ENCODE measurements at places on chromosomes 13 and 19. TPM values are rescaled to one million over a fixed set of nuclear protein-coding genes. Genes with fewer than 3 reads are reported as not detected.

DNA sequence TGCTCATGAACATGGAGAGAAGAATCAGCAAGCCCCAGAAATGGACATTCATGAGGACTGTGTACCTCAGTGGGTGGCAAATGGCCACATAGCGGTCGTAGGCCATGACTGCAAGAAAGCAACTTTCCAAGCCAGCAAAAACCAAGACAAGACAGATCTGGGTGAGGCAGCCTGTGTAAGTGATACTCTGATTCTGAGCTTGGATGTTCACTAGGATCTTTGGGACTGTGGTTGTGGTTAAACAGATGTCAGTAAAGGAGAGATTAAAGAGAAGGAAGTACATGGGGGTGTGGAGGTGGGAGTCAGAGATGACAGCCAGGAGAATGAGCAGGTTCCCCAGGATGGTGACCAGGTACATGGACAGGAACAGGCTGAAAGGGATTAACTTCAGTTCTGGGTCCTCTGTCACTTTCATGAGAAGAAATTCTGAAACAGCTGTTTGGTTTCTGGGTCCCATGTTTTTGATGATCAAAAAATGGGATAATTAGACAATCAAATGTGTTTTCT is at the start of gene OR7G1:
TSS of gene OR7G1 (minus strand) at position 457 of the 507 bp plus-strand sequence. CDS start at position 457, 0 bp downstream.
- DNase-seq, result no peak

- peak; percentile 85 for DNase-seq
Observed at GRCh38 chr13:106381091-106381490, 154.4 kb downstream of the EFNB2 start.

- DNase-seq, result no peak
Observed at GRCh38 chr13:73989244-73989843, 144.9 kb downstream of the KLF12 start.

FXYD3 gene
- not detected for total RNA-seq

GRCh38 chr13:112441779-112442310 is 65.7 kb downstream of the SPACA7 start:
- DNase-seq, result no peak

ATP8A2 gene
- total RNA-seq, result under 0.01 TPM

DNA sequence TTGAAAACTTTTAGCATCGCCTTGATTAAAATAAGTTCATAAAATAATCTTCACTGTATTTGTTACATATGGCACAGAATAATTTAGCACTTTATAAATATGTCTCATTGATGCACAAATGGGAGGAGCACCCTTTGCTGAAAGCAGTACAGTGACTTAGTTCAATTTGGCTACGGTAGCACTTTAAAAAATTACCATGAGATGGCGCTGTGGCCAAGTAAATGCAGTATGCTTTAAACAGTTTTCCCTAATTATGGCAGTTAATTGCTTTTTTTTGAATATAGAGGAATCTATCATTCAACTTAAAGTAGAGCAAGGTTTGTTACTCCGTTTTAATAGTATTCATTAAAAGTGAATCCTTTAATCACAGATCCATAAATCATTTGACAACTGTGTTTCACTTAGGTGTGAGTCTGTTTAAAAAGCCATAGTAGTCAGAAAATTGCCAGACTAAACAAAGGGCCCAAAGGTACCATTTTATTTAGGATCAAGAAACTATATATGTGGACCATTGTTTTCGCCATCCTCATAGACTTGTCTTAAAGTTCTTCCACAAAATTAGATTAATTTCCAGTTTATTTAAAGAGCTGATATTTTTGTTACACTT is 34.7 kb upstream of the ESD start:
- peak; percentile 70 for DNase-seq

GRCh38 chr13:108496362-108497210 is 132.8 kb upstream of the MYO16 start:
- no peak for DNase-seq

DNA sequence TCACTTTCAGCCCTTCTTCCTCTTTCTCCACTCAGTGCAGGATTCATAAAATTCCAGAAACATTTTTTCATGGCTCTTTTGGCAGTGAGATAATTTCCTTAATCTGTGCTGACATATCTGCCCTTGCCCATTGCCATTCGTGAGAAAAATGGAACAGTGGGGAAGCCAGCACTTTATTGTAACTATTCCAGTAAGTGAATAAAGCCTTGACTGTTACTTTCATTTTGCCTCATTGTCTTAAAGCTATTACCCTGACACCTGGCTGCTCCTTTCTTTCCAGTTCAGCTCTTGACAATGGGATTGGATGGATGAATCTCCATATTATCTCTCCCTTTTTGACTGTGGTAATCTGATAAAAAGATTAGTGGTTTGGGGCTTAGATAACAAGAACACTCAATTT is 1068.1 kb upstream of the PCDH20 start:
- DNase-seq, result no peak

DNA sequence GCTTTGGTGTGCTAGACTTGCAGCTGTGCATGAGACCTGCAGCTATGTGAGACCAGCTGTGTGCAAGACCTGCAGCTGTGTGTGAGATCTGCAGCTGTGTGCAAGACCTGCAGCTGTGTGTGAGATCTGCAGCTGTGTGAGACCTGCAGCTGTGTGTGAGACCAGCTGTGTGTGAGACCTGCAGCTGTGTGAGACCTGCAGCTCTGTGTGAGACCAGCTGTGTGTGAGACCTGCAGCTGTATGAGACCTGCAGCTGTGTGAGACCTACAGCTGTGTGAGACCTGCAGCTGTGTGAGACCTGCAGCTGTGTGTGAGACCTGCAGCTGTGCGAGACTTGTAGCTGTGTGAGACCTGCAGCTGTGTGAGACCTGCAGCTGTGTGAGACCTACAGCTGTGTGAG is 6.7 kb upstream of the DCUN1D2 start:
- no peak for DNase-seq

DNA sequence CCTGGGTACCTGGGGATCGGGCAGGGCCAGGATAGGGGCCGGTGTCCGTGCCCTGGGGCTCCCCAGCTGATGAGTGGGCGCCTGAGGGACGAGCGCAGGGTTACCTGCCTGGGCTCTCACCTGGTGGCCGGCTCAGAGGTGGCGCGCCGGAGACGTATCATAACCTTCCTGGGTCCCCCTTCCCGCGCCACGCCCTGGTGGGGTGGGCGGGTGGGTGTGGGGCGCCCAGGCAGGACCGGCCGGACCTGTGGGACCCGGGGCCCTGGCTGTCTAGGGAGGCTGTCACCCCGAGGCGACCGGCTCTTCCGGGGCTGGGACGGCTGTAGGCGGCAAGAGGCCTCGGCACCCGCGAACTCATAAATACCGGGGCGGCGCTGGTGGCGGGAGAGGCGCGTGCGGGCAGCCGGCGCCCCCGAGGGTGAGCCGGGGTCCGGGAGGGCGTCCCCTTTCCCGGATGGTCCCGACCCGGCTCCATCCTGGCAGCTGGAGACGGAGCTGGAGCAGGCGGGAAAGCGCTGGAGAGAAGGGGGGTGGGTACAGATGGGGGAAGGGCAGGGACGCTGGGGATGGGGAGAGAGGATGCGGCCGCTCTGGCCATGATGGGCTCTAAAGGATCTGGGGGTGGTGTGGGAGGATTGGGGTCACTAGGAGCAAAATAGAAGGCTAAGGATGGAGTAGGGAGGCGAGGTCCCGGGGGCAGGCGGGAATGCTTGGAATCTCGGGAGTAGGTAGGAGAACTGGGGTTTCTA is at the start of gene ACP7:
TSS of gene ACP7 (plus strand) at position 386 of the 749 bp plus-strand sequence. CDS start 902 bp downstream, outside the sequence.
- DNase-seq, result no peak

TBC1D4 gene
- 28.7 TPM for total RNA-seq

FXYD5 gene
- total RNA-seq, result 20.3 TPM

- DNase-seq, result no peak
Observed at GRCh38 chr19:34257559-34257924, 3.2 kb downstream of the GARRE1 start.

DNA sequence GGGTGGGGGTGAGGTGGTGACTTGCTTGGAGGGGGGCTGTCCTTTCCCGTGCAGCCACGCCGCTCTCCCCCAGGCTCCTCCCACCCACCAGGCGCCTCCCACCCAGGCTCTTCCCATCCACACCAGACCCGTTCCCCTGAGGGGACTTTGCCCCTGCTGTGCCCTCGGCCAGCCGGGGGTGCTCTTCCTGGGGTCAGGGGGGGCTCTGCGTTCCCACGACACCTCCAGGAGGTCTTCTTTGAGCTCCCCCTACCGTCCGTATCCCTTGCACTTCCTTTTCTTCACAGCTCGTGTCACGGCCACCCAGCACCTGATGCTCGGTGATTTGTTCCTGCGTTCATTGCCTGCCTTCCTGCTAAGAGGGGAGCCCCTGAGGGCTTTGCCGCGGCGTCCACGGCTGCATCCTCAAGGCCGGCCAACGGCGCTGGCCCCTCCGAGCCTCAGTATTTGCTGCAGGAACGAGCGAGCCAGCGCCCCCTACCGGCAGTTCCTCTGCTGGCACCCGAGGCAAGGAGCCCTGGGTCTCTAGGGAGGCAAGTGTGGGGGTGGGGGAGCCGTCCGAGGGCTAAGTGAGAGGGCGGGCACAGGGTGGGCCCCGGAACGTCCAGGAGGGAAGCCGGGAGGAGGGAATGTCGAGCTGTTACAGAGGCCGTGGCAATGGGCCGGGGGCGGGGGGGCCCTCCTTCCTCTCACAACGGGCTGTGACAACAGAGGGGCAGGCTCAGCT is 11.8 kb downstream of the LRRC4B start:
- DNase-seq, result peak; percentile 55

ERICH6B gene
- total RNA-seq, result not detected

ZNF383 gene
- total RNA-seq, result 6.8 TPM

DNA sequence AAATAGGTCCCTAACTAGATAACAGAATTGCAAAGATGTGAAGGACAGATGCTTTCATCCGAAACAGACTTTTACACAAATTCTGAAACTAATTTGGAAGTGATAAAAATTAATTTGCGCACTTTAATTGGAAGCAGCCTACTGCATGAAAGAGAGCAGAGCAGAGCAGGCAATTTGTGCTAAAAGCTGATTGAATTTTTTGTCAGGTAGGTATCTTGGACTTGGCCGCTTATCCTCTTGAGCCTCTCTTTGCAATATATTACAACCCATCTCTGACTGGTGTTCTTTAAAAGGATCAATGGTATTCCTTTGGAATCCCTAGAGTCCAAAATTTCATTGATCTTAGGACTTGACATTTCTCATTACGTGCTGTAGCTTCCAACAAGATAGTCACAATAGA is 183.3 kb upstream of the MAB21L1 start:
- DNase-seq, result no peak

NPAS1 gene
- total RNA-seq, result 0.86 TPM

DNA sequence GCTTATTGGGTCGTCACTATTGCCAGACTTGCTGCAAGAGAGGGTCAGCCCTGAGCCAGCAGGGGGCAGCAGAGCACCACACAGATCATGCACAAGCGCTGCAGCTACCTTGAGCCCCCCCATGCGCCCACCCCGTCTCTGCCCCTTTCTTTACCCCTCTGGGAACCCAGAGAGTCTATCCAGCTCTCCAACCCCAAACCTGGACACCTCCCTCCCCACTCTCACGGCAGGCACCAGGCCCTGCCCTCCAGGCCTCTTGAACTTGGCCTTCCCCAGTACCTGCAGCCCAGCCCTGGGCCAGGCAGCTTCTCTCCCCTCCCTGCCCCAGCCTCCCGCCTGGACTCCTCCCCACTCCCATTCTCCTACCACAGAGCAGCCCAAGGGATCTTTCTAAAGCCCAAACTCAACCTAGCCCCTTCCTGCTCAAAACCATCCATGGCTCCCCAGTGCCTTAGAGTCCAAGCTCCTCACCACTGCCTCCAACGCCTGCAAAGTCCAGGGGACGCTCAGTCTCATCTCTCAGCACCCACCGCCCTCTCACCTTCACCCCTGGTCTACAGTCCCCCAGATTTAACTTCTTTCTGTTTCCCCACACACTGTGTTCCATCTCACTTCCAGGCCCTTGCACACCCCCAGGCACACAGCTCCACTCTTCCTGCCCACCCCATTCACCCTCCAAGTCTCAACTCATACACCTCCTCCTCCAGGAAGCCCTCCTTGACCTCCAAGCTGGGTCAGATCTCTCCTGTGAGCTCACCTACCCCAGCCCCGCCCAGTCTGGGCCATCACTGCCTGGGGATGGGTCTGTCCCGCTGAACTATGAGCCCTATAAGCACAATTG is 9.4 kb upstream of the CEACAM16 start:
- peak; percentile 75 for DNase-seq

GRCh38 chr13:80359778-80360452 is 19.0 kb upstream of the SPRY2 start:
- DNase-seq, result peak; percentile 39

DNA sequence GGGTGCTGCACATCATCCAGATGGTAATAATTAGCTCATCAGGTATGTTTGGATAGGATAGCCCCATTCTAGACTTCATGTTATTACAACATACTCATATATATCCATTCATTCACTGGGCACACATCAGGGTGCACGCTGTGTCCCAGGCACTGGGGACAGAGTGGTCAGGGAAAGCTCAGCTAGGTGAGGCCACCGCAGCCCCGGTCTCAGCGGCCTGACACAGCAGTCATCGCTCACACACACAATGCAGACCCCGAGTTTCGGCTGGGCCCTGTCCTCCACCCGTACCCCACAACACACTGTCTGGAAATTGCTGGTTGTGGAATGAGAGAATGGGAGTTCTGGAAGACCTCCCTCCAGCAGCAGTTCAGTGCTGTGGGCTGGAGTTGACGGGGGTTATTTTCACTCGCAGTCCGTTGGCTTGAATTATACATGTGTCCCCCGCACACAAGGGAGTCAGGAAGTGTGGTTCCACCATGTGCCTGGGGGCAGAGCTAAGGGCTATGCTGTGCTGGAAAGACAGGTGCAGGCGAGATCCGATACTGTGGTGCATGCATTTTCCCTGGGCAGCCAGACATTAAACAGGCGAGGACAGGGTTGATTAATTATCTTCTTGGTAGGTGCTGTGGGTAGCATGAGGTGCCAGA is 257.6 kb downstream of the TEX29 start:
- DNase-seq, result no peak

- no peak for DNase-seq
Observed at GRCh38 chr13:39232999-39233398, 194.7 kb downstream of the NHLRC3 start.

ZNF836 gene
- 7.1 TPM for total RNA-seq

FRY gene
- total RNA-seq, result 33.8 TPM

GAPDHS gene
- not detected for total RNA-seq

DNA sequence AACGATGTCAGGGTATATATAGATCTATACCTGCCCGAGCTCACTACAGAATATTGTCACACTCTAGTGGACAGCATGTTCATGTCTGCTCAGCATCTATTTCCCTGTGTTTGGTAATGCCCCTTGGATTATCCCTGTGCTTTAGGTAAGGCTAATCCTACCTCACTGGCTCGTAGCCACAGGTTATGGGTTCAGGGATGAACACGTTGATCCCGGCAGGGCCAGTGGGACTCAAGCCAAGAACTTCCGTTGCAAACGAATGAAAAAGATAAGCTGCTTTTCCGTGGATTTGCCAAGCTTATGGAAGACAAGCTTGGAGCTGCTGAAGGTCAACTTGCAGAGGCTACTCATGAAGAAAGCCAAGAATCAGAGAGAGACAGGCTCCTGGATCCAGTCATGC is 400.0 kb upstream of the TSHZ3 start:
- no peak for DNase-seq

- DNase-seq, result no peak
Observed at GRCh38 chr19:29482855-29483640, 42.7 kb upstream of the VSTM2B start.

- no peak for DNase-seq
Observed at GRCh38 chr19:51386882-51387520, 773 bp downstream of the LIM2 start.

WDR87 gene
- total RNA-seq, result not detected

PRTN3 gene
- total RNA-seq, result not detected
